ENCODE measurements at places on chromosomes 11 and 22. TPM values are rescaled to one million over a fixed set of nuclear protein-coding genes. Genes with fewer than 3 reads are reported as not detected.

SEPTIN3 gene
- not detected for total RNA-seq

LRRC56 gene
- 0.73 TPM for total RNA-seq

NPAS4 gene
- total RNA-seq = not detected

APOA5 gene
- not detected for total RNA-seq

VWCE gene
- total RNA-seq = 8.7 TPM

MRPL17 gene
- total RNA-seq = 99.3 TPM

ANO9 gene
- total RNA-seq = 0.89 TPM

GTSE1 gene
- total RNA-seq = 21.9 TPM

MISFA gene
- not detected for total RNA-seq

GLYAT gene
- total RNA-seq = not detected

OR4D5 gene
- not detected for total RNA-seq

ANGPTL5 gene
- not detected for total RNA-seq

PRR33 gene
- not detected for total RNA-seq

ART1 gene
- not detected for total RNA-seq

C11orf91 gene
- not detected for total RNA-seq

RTN4R gene
- 0.69 TPM for total RNA-seq

P2RY2 gene
- total RNA-seq = 15.2 TPM

SF1 gene
- 156 TPM for total RNA-seq

C11orf97 gene
- not detected for total RNA-seq

THY1 gene
- 0.98 TPM for total RNA-seq

ZBTB44 gene
- total RNA-seq = 11.7 TPM

FGF3 gene
- total RNA-seq = not detected

MRPL49 gene
- total RNA-seq = 64.6 TPM

FGF4 gene
- not detected for total RNA-seq

TBX10 gene
- not detected for total RNA-seq

CLMP gene
- total RNA-seq = not detected

PYGM gene
- total RNA-seq = not detected

DEUP1 gene
- not detected for total RNA-seq

NLRP6 gene
- total RNA-seq = not detected

TMEM121B gene
- total RNA-seq = 0.10 TPM

PANX2 gene
- 0.39 TPM for total RNA-seq

ZNF280A gene
- not detected for total RNA-seq

ABCG4 gene
- not detected for total RNA-seq

OR5A1 gene
- not detected for total RNA-seq

RBX1 gene
- total RNA-seq = 99.3 TPM

POU2AF1 gene
- total RNA-seq = not detected

ROBO3 gene
- total RNA-seq = 4.3 TPM

APOA4 gene
- not detected for total RNA-seq

GLB1L2 gene
- 0.07 TPM for total RNA-seq

IGLL5 gene
- not detected for total RNA-seq

ARL14EP gene
- total RNA-seq = 13.9 TPM

PAMR1 gene
- 0.10 TPM for total RNA-seq

PAK1 gene
- 1.4 TPM for total RNA-seq

CEND1 gene
- total RNA-seq = 0.20 TPM

MRGPRX4 gene
- total RNA-seq = not detected

ALKBH3 gene
- total RNA-seq = 30.7 TPM

OR52I2 gene
- total RNA-seq = not detected

HTR3B gene
- not detected for total RNA-seq

SYT7 gene
- 0.05 TPM for total RNA-seq

PKDREJ gene
- total RNA-seq = not detected

C11orf87 gene
- not detected for total RNA-seq

CCDC34 gene
- total RNA-seq = 6.7 TPM

All from mammary microvascular endothelial cell (primary cell).